Hematopoietic multipotent progenitor cell treated with erythropoietin and hydrocortisone succinate and interleukin-3 and kit ligand, for 4 days (in vitro differentiated cells): ENCODE measurements at places on chromosomes 5 and 9.
A peak's percentile ranks its signal among the peaks of the same experiment; 100 is the strongest.

DNA sequence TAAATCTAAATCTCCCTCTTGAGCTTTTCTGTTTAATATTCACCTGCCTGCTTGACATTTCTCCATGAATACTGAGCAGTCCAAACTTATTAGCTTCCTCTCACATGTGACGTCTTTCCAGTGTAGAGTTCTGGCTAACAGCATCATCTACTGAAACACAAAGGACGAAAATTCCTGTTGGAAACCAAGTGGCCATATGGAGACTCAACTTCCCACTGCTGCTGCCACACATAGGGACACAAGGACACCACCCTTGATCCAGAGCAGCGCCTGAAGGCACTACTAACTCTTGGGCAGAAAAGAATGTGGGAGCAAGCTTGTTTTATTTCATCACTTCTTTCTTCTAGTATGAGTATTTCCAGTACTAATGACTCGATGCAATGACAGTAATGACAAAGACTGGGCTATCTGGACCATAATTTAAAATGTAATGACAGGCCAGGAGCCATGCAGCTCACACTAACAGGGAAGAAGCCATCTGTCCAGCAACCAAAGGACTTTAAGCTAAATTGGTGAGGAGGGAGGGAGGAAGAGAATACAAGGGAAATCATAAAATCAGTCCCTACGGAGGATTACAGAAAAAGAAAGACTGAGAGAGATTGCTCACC lies 19.2 kb downstream of the RNF130 start:
- no peak for DNase-seq

GRCh38 chr5:130549884-130550561 lies 615.0 kb downstream of the HINT1 start:
- DNase-seq, result no peak

- peak; percentile 64 for DNase-seq
Observed at GRCh38 chr5:88602584-88602983, 280.4 kb downstream of the MEF2C start.

GRCh38 chr5:167837127-167837526 lies 454.3 kb upstream of the WWC1 start:
- no peak for DNase-seq

- peak; percentile 77 for DNase-seq
Observed at GRCh38 chr9:75108571-75108970, 20.3 kb downstream of the OSTF1 start.

DNA sequence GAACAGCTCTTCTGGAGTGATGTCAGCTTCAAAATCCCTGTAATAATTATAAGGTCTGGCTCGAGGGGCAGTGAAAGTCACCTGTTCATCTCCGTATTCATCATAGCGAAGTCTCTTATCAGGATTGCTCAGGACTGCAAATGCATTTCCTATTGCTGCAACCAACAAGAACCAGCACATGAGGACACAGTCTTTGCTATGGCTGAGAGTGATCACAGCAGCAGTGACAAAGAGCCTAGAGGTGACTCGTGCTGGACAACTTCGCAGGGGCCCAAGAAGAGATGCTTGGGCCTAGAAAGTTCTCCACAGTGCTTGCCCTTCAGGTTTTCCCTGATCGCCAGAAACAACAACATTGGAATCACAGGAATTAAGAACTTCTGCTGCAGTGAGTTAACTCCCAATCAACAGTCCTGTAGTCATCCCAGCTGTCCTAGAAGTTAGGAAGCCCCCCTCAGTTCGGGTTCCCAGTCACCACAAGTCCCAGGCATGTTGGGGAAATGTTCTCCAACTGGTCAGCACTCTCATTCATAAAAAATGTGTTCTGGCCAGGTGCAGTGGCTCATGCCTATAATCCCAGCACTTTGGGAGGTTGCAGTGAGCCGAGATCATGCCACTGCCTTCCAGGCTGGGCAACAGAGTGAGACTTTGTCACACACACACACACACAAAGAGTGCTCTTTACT lies 13.0 kb downstream of the DNAJC18 start:
- peak; percentile 46 for DNase-seq
